ENCODE measurements at places on chromosomes 1 and 21.

DNA sequence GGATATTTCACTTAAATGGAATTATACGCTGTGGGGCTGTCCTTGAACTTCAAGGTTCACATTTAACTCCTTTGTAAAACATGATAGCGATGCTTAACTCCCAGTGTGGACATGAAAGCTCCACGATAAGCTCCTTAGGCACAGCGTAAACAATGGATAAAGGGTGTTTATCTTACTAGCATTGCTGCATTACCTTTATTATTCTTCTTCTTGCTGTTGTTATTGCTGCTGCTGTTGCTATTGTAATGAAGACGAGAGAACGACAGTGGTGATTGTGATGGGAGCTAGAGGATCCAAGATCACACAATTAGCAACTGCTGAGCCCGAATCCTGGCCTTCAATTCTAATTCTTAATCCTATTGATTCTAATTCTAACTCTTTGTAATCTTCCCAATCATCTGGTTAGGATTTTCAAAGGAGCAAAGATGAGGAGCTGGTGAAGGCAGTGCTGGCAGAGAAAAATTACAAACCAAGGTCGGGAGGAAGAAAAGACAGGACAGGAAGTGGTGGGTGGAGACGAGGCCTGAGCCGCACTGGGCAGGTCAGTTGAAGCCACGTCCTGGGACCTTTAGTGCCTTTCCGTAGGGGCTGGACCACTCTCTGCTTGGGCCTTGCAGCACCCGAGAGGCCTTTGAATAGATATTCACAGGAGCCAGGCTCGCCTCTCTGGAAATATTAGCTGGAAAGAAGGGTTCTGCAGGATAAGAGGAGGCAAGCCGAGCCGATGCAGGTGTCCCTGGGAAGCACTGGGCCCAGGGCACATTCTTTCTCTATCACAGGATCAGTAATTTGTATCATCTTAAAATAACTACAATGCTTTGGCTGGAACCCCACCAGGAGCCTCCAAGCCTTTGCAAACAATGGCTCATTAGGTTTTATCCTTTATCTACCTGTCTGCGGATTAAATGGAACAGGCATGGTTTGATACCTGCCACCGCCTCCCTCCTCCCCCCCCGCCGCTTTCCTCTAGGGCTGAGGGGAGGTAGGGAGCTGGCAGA, 571.6 kb downstream of the AJAP1 start:
- DNase-seq = no peak

DNA sequence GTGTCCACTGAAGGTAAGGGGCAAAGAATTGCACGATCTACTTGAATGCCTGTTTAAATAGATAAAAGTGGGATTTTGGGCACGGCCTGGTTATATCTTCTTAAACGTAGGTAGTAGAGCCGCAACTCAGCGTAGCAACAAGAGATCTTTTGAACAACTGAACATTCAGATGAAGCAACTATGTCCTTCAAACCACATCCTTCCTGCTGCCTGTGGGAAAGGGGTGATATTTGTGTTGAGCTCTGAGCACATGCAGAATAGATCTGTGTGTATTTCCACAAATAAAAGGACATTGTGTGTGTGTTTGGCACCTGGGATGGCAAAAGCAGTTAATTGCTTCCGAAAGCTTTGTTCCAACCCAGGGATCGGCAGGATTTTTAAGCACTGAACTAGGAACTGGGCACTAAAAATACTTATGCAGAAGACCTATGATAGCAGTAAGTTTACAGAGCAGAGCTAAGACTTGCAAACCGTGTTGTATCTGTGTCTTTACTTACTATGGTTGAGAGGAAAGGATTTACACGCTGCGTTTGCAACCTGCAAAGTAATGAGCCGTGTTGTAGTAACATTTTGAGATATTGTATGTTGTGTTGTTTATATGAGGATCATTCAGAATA, 333.4 kb downstream of the CHRM3 start:
- no peak for DNase-seq

DNA sequence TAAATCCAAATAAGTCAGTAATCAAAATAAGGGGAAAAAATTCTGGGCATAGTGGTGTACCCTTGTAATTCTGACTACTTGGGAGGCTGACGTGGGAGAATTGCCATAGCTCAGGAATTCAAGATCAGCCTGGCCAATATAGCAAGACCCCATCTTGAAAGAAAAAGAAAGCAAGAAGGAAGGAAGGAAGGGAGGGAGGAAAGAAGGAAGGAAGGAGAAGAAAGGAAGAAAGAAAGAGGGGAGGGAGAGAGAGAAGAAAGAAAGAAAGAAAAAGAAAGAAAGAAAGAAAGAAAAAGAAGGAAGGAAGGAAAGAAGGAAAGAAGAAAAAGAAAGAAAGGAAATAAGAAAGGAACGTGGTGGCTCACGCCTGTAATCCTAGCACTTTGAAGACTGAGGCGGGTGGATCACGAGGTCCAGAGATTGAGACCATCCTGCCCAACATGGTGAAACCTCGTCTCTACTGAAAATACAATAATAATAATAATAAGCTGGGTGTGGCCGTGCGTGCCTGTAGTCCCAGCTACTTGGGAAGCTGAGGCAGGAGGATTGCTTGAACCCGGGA, 64.5 kb upstream of the ROR1 start:
- DNase-seq = no peak

GRCh38 chr1:209607102-209607794, 23.7 kb downstream of the CAMK1G start:
- DNase-seq = no peak

DNA sequence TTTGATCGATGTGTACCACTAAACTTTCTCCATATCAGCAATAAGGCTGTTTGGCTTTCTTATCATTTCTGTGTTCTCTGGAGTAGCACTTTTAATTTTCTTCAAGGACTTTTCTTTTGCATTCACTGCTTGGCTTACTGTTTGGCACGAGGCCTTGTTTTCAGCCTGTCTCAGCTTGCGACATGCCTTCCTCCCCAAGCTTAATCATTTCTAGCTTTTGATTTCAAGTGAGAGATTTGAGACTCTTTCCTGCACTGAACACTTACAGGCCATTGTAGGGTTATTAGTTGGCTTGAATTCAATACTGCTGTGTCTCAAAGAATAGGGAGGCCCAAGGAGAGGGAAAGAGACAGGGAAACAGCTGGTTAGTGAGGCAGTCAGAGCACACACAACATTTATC, 120.6 kb upstream of the KCND3 start:
- no peak for DNase-seq
